Fibroblast of skin of scalp (primary cell): ENCODE measurements at places on chromosomes 12 and 14.

GRCh38 chr12:29232086-29232485 lies 83.0 kb downstream of the FAR2 start:
- DNase-seq = no peak

DNA sequence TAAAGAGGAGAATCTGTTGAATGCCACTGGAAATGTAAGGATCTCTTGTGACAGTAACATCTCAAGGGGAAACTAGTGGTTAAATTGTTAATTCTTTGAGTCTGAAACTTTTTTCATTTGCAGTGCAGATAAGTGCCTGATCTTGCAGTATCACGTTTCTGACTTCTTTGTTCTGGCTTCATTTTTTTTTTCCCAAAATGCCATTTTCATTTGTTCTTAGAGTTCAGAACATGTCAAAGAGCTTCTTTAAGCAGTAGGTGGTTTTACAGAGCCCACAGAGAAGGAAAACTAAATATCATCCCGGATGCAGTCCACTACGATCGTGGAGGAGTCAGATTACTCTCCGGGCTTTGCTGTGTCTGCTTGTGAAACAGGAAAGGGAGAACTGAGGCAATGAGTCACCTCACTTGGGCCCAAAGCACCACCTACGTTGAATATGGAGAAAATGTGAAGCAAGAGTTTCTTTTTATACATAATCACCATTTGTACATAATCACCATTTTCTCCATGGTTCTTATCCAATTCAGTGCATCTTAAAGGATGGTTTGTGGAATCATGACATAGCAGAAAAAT lies 43.9 kb downstream of the HMGA2 start:
- peak; percentile 72 for DNase-seq

- no peak for DNase-seq
These were observed 121.6 kb downstream of the GPR135 start for GRCh38 chr14:59343585-59343984.

DNA sequence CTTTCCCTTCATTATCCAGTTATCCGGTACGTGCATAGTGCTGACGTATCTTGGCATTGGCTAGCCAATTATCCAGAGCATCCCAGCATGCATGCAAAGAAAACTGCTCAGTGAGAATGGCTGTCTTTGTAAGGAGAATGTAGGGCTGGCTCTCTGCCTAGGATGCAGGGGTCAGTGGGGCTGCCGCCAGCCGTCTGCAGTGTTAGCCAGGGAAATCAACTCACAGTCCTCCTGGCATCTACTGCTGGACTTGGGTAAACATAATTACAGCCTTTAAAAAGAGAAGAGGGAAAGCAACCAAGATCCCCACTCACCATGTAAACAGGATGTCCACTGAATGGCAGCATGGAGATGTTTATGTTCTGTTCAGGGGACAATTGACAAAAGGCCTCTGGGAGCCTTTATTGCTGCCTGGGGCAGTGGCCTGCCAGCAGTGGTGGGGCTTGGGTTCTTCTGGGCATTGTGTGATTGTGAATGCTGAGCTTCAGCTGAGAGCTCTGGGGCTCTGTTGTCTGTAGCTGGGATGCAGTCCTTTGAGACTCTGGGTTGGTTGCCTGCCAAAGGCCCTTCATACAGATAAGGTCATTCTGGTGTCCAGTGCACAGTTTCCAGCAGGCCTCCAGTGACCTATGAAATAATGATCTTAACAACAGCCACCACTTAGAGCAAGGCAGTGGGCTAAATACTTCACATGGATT lies 121.8 kb downstream of the TBC1D30 start:
- DNase-seq = no peak

DNA sequence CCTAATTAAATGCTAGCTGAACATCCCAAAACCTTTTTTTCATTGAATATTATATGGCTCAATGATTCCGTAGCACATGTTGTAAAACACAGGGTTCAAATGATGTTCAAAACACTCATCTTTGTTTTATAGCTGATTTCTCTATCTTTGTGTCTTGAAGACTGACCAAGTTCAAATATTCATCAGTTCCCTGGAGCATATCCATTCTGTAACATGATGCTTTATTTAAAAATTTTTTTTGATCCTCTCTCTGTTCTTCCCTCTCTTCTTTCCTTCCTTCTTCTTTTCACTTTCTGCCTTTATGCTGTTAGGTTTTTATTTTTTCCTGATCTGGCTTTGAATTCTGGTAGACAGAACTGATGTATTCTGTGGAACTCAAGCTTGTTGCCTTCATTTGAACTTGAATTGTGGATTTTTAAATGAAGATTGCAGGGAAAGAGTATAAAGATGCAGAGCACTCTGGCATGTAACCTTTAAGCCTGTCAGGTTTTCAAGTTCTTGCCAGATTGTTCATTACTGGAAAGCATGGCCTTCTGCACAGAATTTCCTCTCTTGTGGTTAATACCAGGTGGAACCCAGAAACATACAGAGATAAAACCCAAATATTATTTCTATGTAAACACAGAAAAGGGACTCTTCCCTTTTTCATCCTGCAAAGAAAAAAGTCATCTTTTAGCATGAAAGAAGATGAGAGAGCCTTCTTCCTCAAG lies 39.5 kb downstream of the PROX2 start:
- no peak for DNase-seq

GRCh38 chr12:48038085-48038484 lies 33.8 kb upstream of the COL2A1 start:
- no peak for DNase-seq
